H9 (cell line): ENCODE measurements at places on chromosomes 16 and 17.
A peak's percentile ranks its signal among the peaks of the same experiment; 100 is the strongest.

DNA sequence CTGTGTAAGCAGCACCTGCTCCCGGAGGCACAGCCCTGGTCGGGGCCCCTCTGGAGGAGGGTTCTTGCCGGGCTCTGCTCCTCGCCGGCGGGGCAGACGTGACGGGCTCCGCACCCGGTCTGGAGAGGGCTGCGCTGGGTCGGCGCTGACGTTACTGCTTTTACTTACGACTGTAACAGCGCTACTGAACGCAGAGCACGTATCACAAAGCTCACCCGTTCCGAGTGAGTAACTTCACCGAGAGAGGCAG is 1.3 kb upstream of the RAB40C start:
- DNase-seq, result no peak

GRCh38 chr17:58289869-58290268 is 9.1 kb upstream of the MPO start:
- DNase-seq, result no peak

GRCh38 chr17:30558686-30559545 is 81.7 kb downstream of the GOSR1 start:
- peak; percentile 30 for DNase-seq

DNA sequence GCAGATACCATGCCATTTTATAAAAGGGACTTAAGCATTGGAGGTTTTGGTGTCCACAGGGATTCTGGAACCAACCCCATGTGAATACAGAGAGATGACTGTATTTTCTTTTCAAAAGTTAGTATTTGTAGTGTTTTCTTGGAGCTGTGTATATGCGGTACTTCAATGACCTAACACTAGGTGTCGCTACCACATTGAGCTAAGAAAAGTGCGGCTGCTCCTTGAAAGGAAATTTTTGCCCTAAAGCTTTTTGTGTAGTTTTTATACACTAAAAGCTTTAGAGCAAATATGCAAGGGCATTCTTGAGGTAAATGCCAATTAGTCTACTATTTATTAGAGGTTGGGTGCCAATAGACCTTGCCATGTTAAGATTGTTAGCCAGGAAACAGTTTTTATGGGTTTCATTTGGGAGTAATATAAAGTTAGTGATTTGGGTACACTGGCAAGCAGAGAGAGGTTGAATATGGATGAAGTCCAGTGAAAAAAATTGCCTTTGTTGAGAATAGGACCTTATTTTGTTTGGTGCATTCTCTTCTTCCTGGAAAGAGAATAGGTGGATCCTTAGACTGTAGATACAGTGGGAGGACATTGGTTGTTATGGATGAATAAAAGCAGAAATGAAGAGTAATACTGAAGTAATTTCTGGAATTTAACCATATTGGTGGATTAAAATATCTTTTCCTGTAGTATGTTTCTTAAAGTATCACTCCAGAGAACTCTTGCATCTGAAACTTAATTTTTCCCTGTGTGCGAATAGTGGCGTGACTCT is 43.3 kb downstream of the BCAS3 start:
- peak; percentile 44 for DNase-seq

DNA sequence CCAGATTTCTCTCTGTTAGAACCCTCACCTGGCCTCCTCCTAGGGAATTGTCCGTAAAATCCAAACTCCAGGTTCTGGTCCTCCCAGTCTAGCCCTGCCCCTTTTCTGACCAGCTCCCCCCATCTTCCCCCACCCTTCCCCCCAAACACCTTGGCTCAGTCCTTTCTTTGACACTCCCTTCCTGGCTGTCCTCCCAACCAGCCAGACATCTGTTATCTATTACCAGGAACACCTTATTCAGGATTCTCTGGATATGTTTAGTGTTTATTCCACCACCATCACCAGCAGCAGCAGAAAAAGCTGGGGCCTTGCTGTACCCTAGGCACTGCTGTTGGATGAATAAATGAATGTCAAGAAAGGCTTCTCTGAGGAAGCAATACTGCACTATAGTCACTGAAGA is 4.0 kb upstream of the CMTM3 start:
- DNase-seq, result no peak

DNA sequence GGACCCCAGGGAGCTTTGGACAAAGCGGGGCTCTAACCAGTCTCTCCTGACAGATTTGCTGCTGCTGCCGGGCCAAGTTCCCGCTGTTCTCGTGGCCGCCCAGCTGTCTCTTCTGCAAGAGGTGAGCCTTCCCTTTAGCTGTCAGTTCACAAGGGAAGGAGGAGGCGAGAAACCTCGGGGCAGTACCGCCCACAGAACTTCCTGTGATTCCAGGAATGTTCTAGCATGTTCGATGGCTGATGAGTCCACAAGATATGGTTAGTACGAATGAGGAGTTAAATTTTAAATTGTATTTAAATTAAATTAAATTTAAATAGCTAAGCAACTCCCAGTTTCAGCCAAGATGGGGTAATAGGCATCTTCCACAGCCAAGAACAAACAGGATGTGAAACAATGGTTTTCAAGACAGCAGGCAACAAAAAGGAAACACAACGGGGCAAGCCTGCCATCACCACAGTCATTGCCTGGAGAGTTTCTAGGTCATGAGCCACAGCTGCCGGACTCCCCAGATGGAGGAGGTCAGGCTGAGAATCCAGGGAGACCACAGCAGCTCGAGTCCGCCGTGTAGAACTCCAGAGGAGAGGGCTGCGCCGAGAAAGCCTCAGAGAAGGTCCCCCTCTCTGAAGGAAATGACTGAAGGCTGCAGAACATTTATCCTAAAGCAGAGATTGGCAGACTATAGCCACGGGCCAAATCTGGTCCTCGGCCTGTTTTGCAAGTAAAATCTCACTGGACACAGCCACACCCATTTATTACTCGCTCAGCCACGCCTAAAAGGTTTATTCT is 9.5 kb upstream of the TCF25 start:
- DNase-seq, result no peak

DNA sequence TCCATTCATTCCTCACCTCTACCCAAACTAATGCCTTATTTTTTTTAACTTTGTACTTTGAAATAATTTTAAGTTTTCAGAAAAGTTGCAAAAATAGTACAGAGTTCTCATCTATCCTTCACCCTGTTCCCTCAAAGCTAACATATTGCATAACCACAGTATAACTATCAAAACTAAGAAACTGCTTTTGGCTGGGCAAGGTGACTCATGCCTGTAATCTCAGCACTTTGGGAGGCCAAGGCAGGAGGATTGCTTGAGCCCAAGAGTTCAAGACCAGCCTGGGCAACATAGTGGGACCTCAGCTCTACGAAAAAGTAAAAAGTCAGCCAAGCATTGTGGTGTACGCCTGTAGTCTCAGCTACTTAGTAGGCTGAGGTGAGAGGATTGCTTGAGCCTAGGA is 147.7 kb downstream of the SKAP1 start:
- no peak for DNase-seq

GRCh38 chr16:75758215-75758614 is 31.9 kb upstream of the CPHXL start:
- no peak for DNase-seq

GRCh38 chr17:6643451-6644125 is 2.7 kb downstream of the TXNDC17 start:
- DNase-seq, result no peak

DNA sequence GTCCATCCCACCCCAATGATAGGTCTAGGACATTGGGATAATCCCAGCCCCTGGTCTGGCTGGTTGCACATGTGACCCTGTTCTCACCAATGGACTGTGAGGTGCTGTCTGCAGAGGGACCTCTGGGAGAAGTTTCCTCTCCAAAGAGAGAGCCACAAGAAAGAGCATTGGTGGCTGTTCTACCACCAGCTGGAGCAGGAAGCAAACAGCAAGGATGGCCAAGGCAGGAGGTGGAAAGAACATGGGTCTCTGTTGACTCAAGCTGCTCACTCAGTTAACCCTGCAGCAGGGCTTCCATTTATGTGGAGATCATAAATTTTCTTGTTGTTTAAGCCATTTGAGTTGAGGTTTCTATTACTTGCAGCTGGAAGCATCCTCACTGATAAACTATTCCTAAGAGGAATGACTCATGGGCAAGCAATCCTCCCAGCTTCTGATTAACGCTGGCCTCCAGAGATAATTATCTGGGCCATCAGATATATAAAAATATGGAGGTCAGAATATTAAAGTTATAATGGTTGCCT is 52.6 kb downstream of the CYB5B start:
- no peak for DNase-seq

DNA sequence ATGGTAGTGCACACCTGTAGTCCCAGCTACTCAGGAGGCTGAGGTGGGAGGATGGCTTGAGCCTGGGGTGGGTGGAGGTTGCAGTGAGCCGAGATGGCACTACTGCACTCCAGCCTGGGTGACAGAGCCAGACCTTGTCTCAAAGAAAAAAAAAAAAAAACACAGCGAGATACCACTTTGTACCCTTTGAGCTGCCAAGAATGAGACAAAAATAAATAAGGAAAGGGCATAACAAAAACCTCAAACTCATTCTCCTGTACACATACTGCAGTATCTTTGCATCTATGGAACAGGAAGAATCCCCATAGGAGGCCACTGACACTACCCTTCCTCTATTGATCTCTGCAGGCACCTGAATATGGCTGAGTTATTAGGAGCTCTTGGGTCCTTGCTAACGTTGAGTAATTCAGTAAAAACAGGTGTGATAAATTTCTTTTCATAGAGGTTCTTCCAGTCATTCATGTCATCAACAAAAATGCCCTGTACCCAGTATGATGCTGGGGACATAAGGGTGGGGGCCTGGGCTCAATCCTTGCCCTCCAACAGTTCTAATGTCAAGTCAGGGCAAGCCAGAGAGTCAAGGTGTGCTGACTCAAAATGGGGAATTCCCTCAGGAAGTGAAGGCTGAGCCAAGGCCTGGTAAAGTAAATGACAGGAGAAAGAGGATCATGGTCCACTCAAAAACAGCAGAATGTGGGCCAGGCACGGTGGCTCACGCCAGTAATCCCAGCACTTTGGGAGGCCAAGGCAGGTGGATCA is 26.9 kb downstream of the RANBP10 start:
- no peak for DNase-seq

DNA sequence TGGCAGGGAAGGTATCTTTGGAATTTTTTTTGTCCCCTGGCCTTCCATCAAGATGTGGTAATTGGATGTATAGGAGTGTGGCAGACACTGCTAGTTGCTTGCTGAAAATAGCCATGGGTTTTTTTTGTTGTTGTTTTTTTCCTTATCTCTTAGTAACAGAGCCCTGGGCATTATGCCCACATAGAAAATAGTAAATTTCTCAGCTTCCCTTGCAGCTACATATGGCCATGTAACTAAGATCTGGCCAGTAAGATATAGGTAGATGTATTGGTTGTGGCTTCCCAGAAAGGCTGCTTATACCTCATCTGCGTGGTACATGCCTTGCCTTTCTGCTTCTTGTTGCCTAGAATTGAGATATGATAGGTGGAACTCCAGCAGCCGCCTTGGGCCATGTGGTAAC is 349.9 kb downstream of the CPPED1 start:
- no peak for DNase-seq

DNA sequence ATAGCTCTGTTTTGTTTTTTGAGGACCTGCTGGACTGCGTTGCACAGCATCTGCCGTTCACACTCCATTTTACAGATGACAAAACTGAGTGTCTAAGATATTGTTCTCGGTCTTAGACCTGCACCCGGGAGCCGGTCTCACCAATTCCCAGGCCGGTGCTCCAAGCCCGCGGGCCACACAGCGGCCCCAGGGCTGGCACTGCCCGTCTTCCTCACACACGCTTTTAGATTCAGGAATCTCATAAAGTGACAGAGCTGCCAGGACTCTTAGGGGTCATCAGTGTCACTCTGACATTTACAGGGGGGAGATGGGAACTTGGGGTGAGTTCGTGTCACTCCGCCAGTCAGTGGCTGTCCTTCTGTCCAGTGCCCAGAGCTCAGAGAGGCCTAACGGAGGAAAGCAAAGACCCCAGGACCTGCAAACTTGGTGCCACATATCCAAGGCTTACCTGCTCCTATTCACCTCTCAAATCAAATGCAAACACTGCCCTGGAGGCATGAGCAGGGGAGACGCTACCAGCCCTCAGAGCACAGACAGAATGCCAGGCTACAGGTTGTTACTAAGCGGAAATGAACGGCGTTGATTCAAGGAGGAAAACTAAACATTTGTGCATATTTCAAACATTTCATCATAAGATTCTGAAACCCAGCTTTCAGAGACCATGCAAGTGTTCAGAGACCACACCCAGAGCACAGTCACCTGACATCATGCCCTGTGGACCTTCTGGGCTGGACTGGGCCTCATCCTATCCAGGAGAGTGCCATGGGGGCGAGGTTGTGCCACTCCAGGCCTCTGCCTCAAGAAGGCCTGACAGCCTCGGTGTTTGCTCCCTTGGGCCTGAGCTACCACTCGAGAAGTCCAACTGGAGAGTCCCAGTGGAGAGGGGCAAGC is 29.5 kb downstream of the TNFRSF13B start:
- DNase-seq, result no peak

DNA sequence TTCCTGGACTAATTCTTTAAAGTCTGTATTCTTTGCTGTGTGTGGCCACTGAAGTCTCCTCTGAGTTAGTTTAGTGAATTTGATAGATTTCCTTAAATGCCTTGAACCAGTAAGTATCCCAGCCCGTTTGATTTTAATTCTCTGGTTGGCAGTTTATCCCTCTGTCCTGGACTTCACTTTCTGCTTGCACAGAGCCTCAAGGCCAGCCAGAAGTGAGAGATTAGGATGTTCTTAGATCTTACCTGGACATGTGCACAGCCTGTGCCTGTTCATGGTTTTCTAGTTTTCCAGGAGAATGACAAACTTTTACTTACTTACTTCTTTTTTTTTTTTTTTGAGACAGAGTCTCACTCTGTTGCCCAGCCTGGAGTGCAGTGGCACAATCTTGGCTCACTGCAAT is 10.8 kb upstream of the SLC38A7 start:
- DNase-seq, result no peak

GRCh38 chr17:73365301-73365874 is 53.6 kb upstream of the CDC42EP4 start:
- DNase-seq, result no peak

- no peak for DNase-seq
Measured at GRCh38 chr16:14369734-14370598, 260.1 kb downstream of the PARN start.

DNA sequence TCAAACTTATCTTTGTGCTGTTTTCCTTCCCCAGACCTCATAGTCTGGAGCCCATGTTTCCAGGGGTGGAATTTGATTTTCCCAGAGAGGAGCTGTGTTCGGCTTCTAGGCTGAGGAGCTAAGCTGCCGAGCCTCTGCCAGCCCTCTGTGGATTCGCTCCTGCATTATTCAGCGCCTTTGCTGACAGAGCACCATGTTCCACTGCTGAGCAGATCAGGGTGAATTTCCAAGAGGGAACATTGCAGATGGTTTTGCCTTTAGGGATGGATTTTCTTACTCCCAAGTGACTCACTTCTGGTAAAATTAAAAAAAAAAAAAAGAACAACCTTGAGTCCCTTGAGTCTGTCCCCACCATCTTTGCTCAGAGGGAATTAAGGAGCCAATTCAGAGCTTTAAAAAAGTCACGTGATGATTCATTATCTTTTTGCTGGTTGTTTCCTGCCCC is 229.5 kb downstream of the PRKCA start:
- no peak for DNase-seq

GRCh38 chr17:17830740-17831207 is 6.0 kb downstream of the SREBF1 start:
- no peak for DNase-seq

GRCh38 chr16:34078691-34079090 is 619.3 kb downstream of the TP53TG3F start:
- DNase-seq, result no peak

GRCh38 chr17:9225305-9226101 is 204.2 kb downstream of the NTN1 start:
- DNase-seq, result peak; percentile 88
